ENCODE measurements at places on chromosomes 4 and X.
A peak's percentile ranks its signal among the peaks of the same experiment; 100 is the strongest.

GRCh38 chr4:55868581-55869090, 15.2 kb downstream of the EXOC1 start:
- no peak for DNase-seq

DNA sequence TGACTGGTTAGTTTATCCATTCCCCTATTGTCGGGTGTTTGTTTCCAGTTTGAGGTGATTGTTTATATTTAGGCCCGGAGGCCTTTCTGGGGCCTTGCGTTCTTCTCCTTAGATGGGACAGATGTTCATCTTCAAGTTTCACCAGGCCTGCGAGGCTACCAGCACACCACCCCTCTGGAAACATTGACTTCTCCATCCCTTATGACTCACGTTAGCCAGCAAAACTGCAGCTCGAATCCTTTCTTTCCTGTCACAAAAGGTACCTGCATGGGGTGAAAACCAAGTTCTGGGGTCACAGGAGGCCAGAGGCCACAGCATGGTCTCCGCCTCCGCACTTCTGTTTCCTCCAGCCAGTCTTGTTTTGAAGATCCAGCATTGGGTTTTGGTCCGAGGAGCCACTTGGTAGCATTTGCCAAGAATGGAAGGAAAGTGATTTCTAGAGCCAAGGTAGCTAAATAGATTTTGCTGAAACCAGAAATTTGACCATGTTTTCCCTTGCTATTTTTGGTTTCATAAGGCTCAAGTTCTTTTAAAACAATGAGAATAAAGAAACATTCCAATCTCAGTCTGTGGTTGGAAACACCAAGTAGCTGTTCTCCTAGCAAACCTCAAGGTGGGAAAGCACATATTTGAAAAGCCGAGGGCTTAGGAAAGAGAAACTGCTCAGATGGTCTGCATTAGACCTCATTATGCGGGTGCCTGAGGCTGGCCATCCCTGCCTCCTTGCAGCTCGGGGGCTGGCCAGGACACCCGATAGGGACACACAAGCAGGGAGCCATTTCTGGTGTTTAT, 5.6 kb downstream of the NYX start:
- peak; percentile 41 for DNase-seq

GRCh38 chr4:10089346-10089745, 27.3 kb downstream of the WDR1 start:
- peak; percentile 81 for DNase-seq

DNA sequence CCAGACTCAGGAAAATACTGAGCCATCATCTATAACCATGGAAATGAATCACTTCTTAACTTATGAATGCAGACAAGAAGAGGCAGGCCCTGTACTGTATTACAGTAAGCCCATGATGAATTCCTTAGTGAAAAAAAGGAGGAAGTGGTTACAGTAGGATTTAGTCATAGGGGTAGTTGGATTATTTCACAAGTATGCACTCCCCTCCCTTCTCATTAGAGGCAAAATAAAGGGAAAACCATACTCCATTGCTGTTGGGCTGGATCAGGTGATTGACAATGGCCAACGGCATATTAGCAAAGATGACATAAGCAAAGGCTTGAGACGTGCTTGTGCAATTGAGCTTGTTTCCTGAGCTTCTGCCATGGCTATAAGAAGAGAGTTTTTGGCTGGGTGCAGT, 181.1 kb upstream of the PRPS2 start:
- DNase-seq = no peak
